ENCODE measurements at places on chromosomes 2 and 18. TPM values are rescaled to one million over a fixed set of nuclear protein-coding genes. Genes with fewer than 3 reads are reported as not detected.

- no peaks in the 10 kb centered on the region for H3K4me1 ChIP-seq
- no peak overlapping the region for H3K27ac ChIP-seq
- DNase-seq, result no peak
- no peaks in the 10 kb centered on the region for H3K27me3 ChIP-seq
- H3K4me3 ChIP-seq, result no peak overlapping the region
These were observed 207.2 kb downstream of the NAPG start for GRCh38 chr18:10732990-10733389.

DNA sequence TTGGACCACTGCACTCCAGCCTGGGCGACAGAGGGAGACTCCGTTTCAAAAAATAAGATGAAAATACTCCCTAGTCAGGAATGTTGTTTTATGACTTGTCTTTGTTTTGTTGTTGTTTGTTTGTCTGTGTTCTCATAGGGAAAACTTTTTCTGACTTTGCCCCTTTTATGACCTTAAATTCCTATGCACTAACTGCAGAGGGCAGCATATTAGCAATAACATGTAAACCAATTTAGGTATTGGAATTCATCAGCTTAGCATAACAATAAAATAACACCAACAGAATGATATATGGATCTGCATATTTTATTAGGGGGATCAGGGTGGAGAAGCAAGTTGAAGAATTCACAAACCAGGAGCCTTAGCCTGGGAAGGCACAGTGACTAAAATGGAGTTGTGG, 631.5 kb downstream of the SUCLG1 start:
- H3K27me3 ChIP-seq, result no peaks in the 10 kb centered on the region
- H3K27ac ChIP-seq, result no peak overlapping the region

GRCh38 chr2:85181134-85181631, 48.0 kb downstream of the TCF7L1 start:
- DNase-seq, result no peak
- no peaks in the 10 kb centered on the region for H3K36me3 ChIP-seq
- peaks cover 12% of the 10 kb centered on the region for H3K4me1 ChIP-seq
- no peak overlapping the region for H3K27ac ChIP-seq
- no peak overlapping the region for H3K4me3 ChIP-seq

DNA sequence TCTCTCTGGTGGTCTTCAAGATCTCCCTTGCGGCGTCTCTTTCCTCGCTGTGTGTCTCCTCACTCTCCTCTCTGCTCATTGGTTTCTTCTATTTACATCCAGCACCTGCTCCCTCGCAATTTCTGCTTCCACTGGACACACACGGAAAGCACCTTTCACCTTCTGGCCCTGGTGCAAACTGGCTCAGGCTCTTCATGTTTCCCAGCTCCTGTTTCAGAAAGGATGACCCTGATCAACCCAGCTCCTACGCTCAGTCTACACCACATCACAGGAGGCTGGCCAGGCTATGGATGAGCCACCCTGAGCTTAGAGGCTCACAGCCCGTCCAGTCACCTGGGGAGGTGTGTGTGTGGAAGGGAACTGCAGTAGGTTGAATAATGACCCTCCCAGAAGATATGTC, 72.7 kb downstream of the MCFD2 start:
- no peak for DNase-seq
- no peak overlapping the region for H3K4me3 ChIP-seq
- no peak overlapping the region for H3K27ac ChIP-seq
- H3K4me1 ChIP-seq, result no peaks in the 10 kb centered on the region

DNA sequence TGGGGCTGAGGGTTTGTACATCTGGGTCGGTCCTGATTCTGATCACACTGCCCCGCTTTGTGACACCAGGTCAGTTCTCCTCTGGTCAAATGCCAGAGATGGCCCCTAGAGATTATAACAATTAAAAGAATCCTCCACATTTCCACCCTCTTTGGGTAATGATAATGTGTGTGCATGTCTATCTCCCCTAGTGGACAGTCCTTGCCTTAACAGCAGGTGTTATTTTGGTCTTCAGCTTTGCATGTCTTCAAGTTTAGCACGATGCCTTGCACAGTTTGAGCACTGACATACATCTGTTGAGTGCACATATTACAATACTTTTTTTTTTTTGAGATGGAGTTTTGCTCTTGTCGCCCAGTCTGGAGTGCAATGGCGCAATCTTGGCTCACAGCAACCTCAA, 25.7 kb upstream of the COX7A2L start:
- no peak for DNase-seq
- no peaks in the 10 kb centered on the region for H3K36me3 ChIP-seq
- H3K4me1 ChIP-seq, result no peaks in the 10 kb centered on the region
- no peak overlapping the region for H3K27ac ChIP-seq
- no peaks in the 10 kb centered on the region for H3K27me3 ChIP-seq

- H3K36me3 ChIP-seq, result no peaks in the 10 kb centered on the region
- DNase-seq, result no peak
- H3K4me1 ChIP-seq, result no peaks in the 10 kb centered on the region
- H3K27me3 ChIP-seq, result no peaks in the 10 kb centered on the region
These were observed 151.6 kb downstream of the MREG start for GRCh38 chr2:215861607-215862350.

GRCh38 chr2:44932079-44932478, 9.4 kb upstream of the SIX3 start:
- H3K36me3 ChIP-seq, result no peaks in the 10 kb centered on the region
- peak; percentile 28 for DNase-seq
- H3K4me1 ChIP-seq, result no peaks in the 10 kb centered on the region
- no peak overlapping the region for H3K4me3 ChIP-seq
- H3K27me3 ChIP-seq, result peaks cover 98% of the 10 kb centered on the region

DNA sequence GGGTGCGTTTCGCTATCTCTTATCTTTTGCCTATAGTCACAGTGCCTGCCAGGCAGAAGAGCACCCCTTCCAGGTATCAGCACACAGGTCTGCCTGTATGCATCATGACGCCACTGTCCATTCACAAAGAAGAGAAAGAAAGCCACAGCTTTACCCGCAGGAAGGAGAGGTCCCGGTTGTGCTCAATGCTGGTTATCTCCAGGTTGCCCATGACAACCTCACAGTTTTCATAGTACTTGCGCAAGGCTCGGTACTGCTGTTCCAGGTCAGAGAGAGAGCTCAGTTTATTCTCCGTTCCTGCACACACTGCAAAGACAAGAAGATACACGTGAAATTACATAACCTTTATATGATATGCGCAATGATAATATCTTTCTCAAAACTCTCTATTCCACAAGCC, 414.0 kb downstream of the ERBB4 start:
- no peaks in the 10 kb centered on the region for H3K4me1 ChIP-seq
- no peaks in the 10 kb centered on the region for H3K36me3 ChIP-seq
- H3K4me3 ChIP-seq, result no peak overlapping the region
- H3K27me3 ChIP-seq, result no peaks in the 10 kb centered on the region

GRCh38 chr18:54689319-54689718, 98.3 kb downstream of the DYNAP start:
- no peaks in the 10 kb centered on the region for H3K27me3 ChIP-seq
- no peaks in the 10 kb centered on the region for H3K4me1 ChIP-seq
- no peaks in the 10 kb centered on the region for H3K36me3 ChIP-seq

DNA sequence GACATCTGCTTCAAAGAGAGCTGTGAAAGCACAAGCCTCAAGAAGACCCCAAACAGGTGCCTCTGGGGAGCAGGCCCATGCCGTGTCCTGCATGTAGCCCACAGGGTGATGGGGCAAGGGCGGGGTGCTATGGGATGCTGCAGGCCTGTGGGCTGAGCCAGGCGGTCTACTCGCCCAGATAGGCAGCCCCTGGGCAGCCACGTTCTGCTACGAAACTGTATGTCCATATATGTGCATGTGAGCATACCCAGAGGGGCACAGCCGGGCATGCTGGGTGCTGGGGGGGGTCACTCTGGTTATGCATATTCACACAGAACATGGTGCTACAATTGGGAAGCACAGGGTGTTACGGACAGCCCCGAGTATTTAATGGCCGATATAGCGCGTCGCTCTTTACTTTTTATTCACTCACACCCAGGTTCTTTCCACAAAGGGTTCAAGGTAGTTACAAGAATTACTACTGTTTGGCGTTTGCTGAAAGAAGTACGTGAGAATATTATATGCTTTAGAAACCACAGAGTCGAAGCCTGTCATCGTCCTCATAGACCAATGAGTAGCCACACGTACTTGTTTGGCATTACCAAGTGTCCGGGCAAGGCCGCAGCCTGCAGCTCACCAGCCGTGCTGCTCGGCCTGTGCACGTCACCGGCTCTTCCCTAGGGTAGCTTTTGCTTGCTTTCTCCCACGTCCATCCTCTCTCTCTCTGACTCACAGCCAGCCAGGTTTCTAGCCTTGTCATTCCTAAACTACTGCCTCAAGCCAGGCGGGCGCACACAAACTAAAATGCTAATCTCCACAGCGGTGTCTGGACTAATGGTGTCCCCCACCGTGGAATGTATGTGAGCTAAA, 14.4 kb downstream of the MTERF4 start:
- DNase-seq, result no peak
- peaks cover 16% of the 10 kb centered on the region for H3K36me3 ChIP-seq
- no peak overlapping the region for H3K4me3 ChIP-seq

The ABCA12 gene
- total RNA-seq, result 0.36 TPM

The CNDP1 gene
- not detected for total RNA-seq

The PSTPIP2 gene
- 13.0 TPM for total RNA-seq

The ANKRD30BL gene
- total RNA-seq, result not detected

The TNFRSF11A gene
- 2.1 TPM for total RNA-seq

The MOGAT1 gene
- total RNA-seq, result not detected

Data from sigmoid colon (tissue), 7 donors.